ENCODE measurements at places on chromosomes 3 and 15.

DNA sequence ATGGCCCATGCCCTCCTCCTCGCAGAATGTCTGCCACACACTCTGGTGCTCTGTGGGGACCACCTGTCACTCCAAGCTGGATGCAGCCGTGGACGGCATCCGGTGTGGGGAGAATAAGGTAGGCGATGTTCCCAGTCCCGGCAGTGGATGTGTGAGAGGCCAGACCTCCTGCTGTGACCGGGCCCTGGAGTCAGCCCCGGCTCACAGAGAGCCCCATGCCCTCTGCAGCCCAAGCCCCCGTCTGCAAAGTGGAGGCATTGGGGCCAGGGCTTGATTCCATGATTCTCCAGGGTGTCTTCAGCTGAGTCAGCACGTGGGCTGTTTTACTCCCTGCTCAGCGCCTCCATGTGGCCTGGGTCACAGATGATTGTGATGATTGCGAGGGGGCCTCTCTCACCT is 32.2 kb downstream of the GOLGA6L10 start:
- DNase-seq: no peak

DNA sequence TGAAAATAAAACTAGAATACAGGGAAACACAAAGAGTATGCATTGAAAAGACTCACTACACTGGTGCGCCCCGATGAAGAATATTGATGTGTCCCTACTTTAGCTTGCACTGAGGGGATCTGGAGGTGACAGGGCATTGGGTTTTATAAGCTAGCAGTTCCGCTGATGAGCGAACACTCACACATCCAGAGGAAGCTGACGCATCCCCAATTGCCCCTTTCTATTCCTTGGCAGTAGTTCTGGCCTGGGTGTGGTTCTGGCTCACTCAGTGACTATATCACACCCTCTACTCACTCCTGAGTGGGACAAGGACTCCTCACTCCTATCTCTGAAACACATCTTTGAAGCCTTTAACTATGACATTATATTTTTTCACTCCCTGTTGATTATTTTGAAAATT is 71.0 kb downstream of the B3GNT5 start:
- no peak for DNase-seq

GRCh38 chr3:152823173-152823572 is 11.8 kb upstream of the P2RY1 start:
- DNase-seq: no peak

GRCh38 chr3:59654480-59655417 is 604.9 kb upstream of the CFAP20DC start:
- DNase-seq: no peak

- no peak for DNase-seq
Observed at GRCh38 chr3:195895861-195896360, 12.4 kb downstream of the TNK2 start.

DNA sequence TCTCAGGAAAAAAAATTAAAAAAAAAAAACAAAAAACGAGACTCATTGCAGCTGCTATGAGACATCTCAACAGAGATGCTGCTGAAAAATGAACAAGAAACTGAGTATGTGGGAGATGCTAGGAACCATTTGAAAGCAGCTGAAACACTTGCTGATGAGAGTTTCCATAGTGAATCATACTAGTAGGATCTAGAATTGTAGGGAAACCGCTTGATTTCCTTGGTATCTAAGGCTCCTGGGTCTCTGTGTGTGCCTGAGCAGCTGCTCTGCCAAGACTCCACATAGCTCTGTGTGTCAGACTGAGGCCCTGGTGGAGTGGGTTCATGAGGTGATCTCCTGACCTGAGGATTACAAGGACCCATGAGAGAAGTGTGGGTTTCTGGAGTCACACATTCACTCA is 313.4 kb upstream of the NECTIN3 start:
- DNase-seq: no peak

DNA sequence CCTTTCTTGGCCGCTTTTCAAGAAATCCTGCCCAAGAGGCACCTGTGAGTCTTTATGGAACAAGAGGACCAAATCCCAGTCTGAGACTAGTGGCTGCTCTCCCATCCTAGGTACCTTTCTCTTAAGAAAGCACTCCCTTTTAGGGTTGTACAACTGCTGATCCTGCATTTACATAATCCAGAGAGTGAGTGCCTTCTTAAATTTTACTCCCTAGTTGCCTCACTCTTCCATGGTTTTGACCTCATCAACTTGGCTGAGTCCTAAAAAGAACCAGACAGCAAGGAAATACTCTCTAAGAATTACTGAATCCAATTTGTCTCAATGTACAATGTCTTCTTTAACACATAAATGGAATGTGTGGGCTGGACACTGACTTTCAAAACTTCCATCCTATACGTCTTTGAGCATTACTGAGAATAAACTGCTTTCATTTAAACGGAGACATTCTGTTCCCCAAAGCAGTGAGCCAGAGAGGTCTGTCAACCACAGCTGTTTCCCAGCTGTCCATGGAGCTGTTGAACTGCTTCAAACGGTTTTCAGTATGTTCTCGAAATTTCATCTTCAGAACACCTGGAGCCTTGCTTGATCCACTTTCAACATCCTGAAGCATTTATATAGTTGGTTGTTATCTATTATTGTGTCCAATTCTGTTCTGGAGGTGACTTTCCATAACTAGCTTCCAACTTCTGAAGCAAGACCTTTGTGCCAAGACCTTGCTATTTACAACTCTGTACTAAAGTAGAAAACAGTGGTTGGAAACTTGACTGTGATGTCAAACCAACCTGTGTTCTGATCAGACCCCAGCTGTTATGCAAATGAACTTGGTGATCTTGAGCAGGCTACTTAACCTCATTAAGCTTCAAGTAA is 179.1 kb downstream of the SLC9A9 start:
- DNase-seq: no peak

- no peak for DNase-seq
Observed at GRCh38 chr3:151351219-151351618, 21.9 kb upstream of the P2RY13 start.

DNA sequence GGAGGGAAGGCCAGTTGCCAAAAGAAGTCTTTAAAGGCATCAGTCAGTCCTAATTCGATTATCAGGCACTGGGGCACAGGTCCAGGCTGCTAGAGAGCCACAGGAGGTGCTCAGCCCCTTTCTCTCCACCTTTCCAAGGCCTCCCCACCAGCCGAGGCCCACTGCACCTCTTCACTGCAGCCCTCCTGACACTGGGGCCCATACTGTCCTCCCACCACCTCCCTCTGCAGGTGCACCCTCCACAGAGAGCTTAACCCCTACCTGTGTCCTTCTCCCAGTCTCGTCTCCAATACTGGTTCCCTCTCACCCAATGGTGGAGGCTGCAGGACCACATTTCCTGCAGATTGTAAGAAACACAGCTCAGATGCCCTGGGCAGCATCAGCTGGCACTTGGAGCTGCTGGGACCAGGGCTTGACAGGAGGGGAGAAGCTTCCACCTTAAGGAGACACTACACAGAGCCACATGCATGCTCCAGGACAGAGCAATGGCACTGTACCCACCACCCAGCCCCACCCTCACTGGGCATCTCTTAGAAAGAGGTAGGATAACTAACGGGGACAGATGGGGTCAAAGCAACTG is 81.6 kb upstream of the PRR20G start:
- DNase-seq: no peak

- DNase-seq: no peak
Observed at GRCh38 chr3:13866041-13866965, 13.6 kb downstream of the WNT7A start.

- DNase-seq: no peak
Observed at GRCh38 chr15:48440084-48440483, 108.9 kb downstream of the DUT start.

GRCh38 chr15:42155546-42156242 is 742 bp downstream of the PLA2G4F start:
- no peak for DNase-seq

Data from NCI-H1417 treated with DMSO at 0.1 percent for 48 hours (cell line).